ENCODE measurements at places on chromosomes 11 and 22.

- DNase-seq: no peak
Measured at GRCh38 chr11:23732026-23732425, 764.8 kb upstream of the LUZP2 start.

GRCh38 chr11:12702999-12703453, 28.8 kb downstream of the TEAD1 start:
- DNase-seq: no peak

- no peak for DNase-seq
Measured at GRCh38 chr11:61080526-61080925, 21.8 kb upstream of the CD5 start.

- no peak for DNase-seq
Measured at GRCh38 chr11:96329855-96330510, 13.0 kb downstream of the MAML2 start.

DNA sequence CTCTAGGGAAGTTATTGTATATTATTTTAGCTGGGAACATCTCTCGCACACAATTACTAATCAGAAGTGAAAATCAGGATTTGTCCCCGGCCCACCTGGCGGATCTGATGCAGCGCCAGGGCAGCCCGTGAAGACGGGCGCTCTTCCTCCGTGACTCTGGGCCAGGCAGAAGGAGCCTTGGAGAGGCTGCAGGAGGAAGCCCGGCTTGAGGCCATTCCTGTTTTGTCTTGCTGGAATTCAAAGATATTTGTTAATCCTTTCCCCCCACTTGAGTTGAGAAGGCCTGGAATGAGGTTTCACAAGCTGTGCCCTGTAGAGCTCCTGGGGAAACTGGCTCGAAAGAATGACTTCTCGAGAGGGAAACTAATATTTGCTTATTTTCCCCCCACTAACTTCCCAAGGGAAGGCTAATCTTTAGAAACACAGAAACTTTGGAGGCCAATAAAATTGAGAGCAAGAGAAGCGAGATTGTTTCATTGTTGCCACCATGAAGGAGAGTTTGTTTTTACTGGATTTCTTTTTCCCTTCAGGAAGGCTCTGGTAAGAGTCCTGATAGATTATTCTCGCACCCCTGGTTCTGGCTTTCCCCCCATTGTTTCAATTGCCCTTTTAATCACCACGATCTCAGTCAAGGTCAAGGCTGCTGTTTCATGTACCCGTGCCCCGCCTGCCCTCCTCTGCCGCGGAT, 92.8 kb upstream of the SEPTIN5 start:
- DNase-seq: no peak

GRCh38 chr11:129443276-129443675, 67.6 kb downstream of the BARX2 start:
- DNase-seq: no peak

DNA sequence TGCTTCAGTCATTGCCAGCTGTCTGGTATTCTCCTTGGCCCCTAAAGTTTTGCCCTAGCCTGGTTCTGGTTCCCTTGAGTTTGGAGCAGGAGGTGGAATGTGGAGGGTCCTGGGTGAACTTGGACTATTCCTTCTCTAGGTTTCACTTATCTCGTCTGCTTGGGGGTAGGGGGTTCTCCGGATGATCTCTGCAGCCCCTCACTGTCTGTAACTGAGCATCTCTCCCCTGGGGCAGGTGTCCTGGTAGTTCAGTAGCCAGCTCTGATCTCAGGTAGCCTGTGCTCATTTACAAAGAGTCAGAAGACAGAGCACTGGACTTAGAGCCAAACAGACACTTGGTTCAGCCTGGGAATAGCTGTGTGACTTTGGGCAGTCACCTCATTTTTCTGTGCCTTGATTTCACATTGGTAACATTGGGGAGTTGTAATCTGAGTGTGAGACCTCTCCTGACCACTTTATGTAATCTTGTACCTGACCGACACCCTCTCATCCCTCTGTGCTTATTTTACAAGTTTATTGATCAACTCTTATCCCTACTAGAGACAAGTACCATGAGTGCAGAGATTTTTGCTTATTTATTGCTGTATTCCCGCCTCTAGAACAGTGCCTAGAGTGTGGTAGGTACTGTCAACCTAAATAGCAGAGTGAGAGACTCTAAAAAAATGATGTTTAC, 804 bp downstream of the CCDC134 start:
- no peak for DNase-seq

- peak; percentile 30 for DNase-seq
Measured at GRCh38 chr22:46815896-46816731, 53.7 kb downstream of the TBC1D22A start.

- no peak for DNase-seq
Measured at GRCh38 chr11:115077740-115078139, 399.4 kb downstream of the NXPE2 start.

- DNase-seq: no peak
Measured at GRCh38 chr22:28488825-28489224, 190.8 kb downstream of the TTC28 start.

DNA sequence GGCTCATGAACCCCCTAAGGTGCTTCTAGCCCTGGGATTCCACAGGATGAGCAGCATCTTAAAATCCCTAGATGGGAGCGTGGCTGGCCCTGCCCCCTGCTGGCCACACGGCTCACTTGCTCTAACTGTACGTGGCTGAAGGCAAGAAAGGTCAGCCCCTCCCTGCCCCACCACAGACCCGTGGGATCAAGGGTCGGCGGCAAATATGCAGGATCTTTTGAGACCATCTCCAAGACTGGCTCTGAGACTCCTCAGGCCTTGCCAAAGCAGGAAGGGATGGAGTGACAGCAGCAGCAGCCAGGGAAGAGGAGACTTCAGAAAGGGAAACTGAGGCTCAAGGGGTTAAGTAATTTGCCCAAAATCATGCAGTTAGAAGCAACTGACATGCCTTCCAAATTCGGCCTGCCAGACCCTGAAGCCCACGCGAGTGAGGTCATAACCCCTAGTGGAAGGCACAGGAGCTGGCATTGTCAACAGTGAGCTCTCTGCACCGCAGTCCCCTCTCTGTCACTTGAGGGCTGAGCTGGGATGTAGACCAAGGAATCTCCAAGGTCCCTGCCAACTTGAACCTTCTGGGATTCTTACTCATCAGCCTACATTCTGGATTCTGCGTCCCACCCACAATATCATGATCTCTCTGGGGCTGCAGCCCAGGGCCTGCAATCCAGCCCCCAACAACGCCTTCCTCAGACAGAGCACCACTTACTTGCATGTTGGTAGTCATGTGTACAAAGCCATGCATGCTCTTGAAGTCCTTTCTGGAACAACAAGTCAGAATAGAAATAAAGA, 31.4 kb downstream of the CREB3L1 start:
- peak; percentile 51 for DNase-seq

Measured in NCI-H2029 treated with DMSO at 0.1 percent for 48 hours (cell line).